ENCODE measurements at places on chromosomes 6 and 20.

- DNase-seq, result no peak
Measured at GRCh38 chr6:96186516-96187195, 170.9 kb downstream of the FUT9 start.

DNA sequence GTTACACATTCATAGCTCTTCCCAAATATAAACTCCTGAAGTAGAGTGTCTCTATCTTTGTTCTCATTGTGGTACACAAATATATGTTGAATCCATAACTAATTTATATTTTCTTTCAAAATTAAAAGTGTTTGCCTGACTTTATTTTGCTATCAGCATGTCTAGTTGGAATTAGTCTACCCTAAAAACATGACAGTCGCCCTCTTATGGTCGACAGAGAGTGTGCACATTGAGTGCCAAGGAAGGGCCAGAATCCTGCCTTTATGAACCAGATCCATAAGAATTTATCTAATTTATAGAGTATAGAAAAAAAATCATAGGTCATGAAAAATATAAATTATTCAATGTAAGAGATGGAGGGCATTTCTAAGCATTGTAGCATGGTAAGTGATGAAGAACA lies 12.3 kb upstream of the DEFB112 start:
- DNase-seq, result no peak

DNA sequence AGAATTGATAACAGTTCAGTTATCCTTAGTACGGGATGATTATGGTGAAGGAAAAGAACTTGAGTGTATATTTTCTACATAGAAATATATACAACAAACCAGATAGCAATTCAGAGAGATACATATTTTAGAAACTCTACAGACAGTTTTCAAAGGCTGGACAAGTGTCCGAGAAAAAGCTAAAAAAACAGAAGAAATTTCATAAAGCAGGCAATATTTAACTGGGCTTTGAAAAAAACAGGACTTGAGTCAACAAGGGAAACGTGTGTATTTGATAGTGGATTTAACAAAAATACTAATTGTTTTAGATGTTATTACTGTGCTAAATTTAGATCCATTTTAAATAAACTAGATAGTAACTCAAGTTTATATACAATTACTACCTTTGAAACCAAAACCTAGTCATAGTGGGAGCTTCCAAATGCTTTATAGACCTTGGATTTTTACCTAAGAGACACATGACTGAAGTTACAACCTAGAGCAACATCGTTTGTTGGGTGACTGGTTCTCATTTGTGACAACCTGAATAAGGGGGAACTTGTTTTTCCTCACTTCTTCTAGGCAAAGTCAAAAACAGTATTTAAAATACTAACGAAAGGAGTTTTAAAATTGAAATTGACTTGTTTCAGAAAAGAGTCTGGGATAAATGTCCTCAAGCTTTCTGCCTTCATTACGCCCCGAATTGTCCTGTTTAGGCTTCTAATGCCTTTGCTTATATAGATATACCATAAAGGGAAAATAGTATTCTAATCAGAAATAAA lies 116.7 kb upstream of the PRSS16 start:
- DNase-seq, result no peak

DNA sequence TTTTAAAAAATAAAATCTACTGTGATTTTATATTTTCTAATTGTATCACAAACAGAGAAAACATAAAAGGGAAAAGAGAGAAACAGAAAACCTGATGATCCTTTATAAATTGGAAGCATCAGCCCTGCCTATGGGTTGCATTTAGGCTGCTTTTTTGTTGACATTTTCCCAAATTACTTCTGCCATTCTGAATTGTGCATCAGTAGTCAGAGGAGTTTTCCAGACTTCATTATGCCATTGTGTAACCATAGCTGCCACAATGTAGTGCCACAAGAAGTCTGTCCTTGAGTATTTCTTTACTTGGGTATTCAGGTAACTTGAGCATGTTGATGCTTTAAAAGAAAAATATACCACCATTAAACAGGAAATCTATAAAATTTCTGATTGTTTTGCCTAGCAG lies 130.3 kb downstream of the HACE1 start:
- no peak for DNase-seq

DNA sequence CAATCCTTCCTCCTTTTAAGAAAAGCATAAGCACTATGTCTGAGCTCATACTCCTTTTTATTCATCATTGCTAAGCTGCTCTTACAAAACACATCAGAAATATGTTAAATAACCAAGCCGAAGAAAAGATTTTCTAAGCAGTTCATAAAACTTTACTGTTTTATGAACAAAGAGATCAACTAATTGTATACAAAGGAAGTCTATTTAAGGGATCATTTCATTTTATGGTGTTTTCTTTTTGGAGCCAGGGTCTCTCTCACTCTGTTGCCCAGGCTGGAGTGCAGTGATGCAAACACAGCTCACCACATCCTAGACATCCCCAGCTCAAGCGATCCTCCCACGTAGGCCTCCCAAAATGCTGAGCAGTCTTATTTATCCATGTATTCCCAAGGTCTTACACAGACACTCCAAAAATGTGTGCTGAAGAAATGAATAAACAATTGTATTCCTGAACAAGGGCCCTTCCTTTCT lies 9.3 kb downstream of the NUDT3 start:
- no peak for DNase-seq

GRCh38 chr20:46946181-46946624 lies 51.6 kb downstream of the EYA2 start:
- no peak for DNase-seq

GRCh38 chr20:32397567-32398084 lies 39.5 kb downstream of the ASXL1 start:
- no peak for DNase-seq

DNA sequence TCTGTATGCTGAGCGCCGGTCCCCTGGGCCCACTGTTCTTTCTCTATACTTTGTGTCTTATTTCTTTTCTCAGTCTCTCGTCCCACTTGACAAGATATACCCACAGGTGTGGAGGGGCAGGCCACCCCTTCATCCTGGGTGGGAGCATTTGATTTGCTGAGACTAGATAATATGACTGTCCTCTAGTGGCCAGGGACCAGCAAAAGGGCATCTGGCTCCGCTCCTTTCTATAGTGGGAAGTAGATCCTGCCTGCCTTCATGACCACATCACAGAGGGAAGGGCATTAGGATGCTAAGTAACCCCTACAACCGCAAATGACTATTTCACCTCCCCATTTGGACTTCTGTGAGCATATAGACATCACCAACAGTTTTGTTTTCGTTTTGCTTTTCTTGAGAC lies 64.5 kb downstream of the TRMT6 start:
- DNase-seq, result peak; percentile 41

GRCh38 chr6:145508107-145508506 lies 227.2 kb downstream of the EPM2A start:
- DNase-seq, result no peak

DNA sequence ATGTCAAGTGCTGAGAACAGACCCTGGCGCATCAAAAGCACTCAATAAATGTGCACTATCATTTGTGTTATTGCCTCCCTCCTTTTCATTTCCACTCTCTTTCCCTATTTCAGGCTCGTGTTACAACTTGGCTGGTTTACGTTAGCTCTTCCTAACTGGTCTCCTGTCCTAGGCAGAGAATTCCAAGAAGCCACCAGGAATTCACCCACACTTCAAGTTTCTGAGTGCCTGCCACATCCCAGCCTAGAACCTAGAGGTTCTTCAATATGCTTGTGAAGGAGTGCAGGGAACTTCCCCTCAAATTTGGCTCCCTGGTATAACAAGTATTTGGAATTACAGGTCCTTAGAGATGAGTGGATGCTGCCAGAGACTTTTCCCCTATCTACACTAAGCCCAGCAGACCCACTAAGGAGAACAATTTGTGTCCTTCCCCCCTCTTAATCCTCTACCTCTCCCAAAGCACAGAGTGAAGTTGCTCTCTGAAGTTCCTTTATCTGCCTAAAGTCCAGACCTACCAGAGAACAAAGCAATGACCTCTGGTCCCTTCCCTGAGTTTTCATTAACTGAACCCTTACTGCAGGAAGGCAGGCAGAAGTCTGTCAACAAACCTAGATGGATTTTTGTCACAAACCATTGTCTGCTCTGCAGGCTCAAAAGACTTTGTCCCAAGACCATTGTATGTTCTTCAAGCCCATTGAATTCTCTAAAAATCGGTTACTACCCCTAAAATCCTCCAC lies 201.6 kb upstream of the JARID2 start:
- no peak for DNase-seq

DNA sequence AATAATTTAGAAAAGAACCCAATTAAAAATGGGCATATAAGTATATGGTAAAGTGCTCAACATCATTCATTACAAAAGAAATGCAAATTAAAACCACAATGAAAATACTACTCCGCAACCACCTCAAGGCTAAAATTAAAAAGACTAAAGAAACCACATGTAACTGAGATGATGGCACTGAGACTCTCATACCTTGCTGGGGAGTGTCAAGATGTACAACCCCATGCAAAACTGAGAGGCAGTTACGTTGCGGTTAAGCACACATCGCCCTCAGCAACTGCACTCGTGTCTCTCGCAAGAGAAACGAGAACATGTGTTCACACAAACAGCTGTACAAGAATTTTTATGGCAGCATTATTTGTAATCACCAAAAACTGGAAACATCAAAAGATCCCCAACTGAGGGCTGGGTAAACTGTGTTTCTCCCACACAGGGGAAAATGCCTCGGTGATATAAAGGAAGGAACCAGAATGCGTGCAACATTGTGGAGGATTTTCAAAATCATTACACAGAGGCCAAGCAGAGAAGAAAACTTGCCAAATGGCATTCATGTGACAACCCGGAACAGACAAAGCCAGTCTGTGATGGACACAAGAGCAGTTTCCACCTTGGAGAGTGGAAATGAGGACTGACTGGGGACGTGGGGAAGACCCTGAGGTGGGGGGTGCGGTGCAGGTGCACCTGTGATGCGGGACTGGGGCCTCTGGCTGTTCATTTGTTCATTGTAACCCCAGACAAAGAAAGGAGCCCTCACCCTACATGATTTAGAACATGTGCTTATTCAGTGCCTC lies 144.9 kb downstream of the WDR27 start:
- no peak for DNase-seq

GRCh38 chr6:52285177-52286068 lies 881 bp upstream of the MCM3 start:
- DNase-seq, result no peak

DNA sequence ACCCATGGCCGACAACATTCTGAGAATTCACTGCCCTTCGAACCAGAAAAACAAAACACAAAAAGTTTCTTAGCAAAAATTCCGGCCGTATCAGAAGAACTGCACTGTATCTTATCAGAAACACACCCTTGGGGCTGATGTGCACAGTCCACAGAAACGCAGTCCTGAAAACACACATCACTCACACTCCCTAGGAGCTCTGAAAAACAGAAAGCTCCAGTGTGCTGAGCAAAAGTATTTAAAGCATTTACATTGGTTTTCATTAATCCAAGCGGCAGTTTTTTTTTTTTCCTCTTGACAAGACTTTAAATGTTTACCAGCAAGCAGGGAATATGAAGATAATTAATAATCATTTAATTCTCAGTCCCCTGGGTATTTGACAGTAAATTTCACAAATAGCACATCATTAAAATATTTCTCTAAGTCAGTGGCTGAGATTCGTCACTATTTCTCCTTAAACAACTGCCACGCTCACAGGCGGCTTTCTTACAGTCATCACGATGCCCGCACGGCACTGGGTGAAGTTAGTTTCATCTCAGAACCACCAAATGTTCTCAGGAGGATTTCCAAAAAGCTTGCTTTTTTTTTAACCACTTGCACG lies 13.3 kb downstream of the NFATC2 start:
- no peak for DNase-seq

DNA sequence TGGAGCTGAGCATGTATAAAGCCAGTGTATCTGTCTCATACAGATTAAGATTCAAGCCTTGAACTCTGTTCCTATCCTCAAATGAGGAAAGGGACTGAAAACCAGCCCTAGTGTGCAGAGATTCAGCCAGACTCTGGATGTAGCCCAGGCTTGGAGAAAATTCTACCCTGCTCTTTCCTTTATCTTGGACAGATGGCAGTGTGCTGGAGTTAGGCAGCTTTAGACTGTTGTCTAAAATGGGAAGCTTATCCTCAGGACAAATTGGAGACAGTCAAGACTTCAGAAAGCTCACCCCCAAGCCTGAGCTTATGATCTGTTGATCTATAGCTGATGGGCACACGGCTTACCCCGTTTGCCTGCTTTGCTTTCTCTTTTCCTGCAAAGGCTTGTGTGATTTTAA lies 1057.6 kb downstream of the KIF16B start:
- no peak for DNase-seq

DNA sequence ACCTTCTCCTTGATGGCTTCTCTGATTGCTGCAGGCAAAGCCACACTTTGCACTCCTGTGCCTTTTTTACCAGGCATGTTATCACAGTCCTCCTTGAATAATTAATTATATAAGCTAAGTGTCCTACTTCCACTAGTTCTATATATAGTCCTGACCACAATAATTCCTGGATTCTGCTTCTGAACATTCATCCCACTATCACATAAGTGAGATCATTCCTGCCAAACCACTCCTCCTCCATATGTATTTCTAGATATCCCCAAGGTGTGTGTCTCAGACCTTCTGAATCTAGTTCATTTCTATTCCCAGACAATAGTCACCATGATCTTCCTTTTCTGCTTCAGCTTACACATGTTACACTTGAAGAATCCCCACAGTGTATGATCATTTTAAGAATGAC lies 1237.5 kb upstream of the MAP3K7 start:
- no peak for DNase-seq

GRCh38 chr6:28789553-28790083 lies 134.2 kb downstream of the TRIM27 start:
- DNase-seq, result peak; percentile 72
